ENCODE measurements at places on chromosomes 7 and 10.

- DNase-seq = peak; percentile 3
Observed at GRCh38 chr10:126598009-126598408, 72.5 kb downstream of the C10orf90 start.

GRCh38 chr7:86908948-86909347 lies 150.5 kb downstream of the ELAPOR2 start:
- no peak for DNase-seq

- DNase-seq = no peak
Observed at GRCh38 chr10:75647675-75648074, 216.3 kb downstream of the LRMDA start.

DNA sequence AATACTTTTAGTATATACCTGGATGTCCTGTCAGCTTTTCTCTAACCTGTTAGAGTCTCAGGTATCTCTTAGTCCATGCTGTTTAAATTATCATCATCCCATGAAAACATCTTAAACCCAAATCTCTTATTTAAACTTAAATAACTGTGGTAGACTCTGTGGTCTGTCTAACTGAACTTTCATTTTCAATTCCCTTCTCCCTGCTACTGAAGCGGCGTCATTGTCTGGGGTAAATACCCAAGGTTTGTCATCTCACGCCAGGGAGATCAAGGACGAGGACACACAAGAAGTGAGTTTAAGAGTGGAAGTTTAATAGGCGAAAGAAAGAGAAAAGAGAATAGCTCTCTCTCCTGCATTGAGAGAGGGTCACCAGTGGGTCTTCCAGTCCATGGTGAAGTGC lies 804.4 kb upstream of the CELF2 start:
- no peak for DNase-seq

- DNase-seq = no peak
Observed at GRCh38 chr7:139259142-139259541, 28.1 kb downstream of the UBN2 start.

- DNase-seq = no peak
Observed at GRCh38 chr10:99521765-99522469, 10.8 kb upstream of the NKX2-3 start.

DNA sequence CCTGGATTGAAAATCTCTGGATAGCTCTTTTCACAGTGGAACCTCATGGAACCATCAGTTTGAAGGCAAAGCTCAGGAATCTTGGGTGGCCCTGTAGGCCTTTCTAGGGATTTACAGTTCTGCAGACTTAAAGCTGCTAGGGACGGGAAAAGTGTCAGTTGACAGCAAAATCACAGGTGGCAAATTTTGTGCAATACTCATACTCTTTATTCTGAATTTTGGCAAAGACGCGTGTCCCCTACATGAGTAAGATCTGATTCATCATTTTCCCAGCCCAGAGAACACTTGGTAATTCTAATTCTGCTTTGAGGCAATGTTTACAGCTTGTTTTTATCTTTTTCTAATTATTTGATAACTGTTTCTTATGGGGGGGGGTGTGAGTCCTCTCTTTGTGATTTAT lies 3.6 kb downstream of the LRRC17 start:
- DNase-seq = no peak

Data from NCI-H446 (cell line).